ENCODE measurements at places on chromosomes 1 and 21.
A peak's percentile ranks its signal among the peaks of the same experiment; 100 is the strongest.

DNA sequence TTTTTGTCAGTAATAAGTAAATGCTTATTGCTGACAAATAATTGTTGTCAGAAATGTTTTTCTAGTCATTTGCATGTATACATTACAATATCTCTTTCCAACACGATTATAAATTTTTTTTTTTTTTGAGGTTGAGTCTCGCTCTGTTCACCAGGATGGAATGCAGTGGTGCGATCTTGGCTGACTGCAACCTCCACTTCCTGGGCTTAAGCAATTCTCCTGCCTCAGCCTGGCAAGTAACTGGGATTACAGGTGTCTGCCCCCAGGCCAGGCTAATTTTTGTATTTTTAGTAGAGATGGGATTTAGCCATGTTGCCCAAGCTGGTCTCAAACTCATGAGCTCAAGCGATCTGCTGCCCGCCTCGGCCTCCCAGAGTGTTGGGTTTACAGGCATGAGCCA is 72.0 kb upstream of the ATF3 start:
- no peak for DNase-seq

DNA sequence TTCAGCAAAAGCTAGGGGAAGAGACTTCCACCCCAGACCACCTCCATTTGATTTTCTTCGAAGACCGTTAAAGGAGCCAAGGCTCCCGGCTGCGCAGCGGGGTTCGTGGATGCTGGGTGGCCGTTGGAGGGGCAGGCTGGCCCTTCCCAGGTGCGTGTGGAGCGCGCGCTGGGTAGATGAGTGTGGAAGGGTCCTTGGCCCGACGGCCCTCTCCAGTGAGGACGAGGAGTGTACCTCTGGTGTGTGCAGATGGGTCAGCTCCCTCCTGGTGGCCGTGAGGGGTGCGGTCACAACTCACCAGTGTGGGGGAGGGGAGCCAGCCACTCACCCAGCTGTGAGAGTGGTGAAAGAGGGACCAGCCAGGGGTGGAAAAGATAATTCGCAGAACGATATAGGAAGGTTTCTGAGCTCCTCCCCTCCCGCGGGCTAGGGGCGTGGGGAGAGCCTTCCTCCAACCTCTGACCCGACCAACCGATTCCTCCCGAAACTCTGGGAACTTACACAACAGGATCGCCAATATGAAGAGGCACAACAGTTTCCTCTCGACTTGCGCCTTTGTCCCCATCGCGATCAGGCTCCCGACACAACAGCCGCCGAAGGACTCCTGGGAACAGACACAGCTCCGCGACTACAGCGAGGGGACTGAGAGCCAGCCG is at the start of gene F11R:
F11R (minus strand) TSS at position 644 of the 656 bp plus-strand sequence; CDS start at position 565, 79 bp downstream.
- peak; percentile 79 for DNase-seq

DNA sequence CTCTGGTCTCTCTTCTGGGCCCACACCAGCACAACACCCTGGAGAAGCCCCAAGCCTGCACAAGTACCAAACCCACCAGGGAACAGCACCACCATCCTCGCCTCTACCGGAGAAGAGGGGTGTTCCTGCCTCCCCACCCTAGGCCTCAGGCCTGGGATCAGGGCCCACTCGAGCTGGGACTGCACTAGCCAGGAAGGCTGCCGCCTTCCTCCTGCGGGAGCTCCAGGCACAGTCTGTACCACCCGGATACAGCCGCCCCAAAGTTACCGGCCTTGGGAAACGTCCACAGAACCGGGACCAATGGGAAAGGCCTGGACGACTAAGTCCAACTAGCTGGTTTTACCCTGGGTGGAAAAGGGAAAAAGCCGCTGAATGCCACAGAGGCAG is 3.4 kb downstream of the TAL1 start:
- peak; percentile 73 for DNase-seq

- DNase-seq: no peak
Measured at GRCh38 chr1:206850401-206850800, 15.0 kb upstream of the IL20 start.

GRCh38 chr1:2875707-2876561 is 74.4 kb upstream of the TTC34 start:
- DNase-seq: no peak

DNA sequence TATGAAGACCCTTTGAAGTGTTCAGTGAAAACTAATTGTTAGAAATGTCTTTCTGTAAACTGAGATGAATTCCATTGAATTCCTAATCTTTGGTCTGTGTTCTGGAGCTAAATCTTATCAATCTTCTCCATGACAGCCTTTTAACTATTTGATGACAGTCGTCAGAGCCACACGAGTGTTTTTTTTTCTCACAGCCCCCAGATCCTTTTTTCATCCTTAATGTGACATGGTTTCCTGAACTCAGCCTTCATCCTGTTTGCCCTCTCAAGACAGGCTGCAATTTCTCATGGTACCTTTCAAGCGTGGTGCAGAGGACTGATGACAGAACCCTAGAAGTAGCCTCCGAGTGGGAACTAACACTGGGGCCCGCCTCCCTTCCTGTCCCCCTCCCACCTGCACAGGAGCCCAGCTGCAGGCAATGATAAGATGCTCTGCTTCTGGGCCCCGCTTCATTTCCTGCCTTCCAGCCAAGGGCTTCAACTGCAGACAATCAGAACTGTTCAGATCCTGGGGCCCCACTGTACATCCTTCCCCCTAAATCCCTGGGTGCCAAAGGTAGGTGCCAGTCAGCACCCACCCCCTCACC is 114.6 kb upstream of the VAV3 start:
- no peak for DNase-seq

- no peak for DNase-seq
Measured at GRCh38 chr1:22892789-22893188, 79.9 kb downstream of the LACTBL1 start.

- DNase-seq: no peak
Measured at GRCh38 chr1:57839067-57839466, 415.2 kb upstream of the DAB1 start.

DNA sequence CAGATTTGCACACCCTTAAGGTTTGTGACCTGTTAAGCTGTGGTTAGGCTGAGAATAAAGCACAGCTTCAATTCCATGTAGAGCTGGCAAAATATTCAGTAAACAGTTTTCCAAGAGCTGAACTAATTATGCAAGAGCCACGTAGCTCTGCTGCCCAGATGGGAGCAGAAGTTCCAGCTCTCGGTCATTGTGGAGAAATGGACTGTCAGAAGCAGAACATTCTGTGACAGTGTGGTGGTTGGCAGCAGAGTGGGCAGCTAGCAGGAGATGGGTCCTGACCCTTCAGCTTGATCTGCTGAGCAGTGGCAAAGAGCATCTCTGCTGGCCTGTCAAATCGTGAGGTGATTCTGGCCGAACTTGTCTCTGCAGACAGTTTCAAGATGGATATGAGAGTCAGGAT is 23.2 kb downstream of the RHOU start:
- DNase-seq: no peak

DNA sequence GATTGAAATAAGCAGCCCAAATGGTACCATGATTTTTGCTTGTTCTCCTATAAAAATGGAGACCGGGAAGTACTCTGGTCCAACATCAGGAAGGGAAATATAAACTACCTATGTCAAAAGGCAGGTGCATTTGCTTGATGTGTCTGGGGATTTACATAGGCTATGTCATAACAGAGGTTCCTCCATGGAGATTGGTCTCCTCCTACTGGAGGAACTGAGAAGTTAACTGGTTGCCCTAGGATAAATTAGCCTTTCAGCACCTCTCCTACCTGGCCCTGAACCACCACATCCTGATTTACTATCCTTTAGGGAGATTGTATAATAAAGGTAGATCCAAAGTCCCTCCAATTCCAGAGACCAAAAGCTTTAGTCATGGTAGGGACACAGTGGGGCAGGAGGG is 1109.3 kb upstream of the B3GALT2 start:
- peak; percentile 14 for DNase-seq

- DNase-seq: no peak
Measured at GRCh38 chr1:38628241-38628640, 231.3 kb downstream of the RRAGC start.

- no peak for DNase-seq
Measured at GRCh38 chr1:99674115-99675064, 28.5 kb downstream of the PALMD start.

DNA sequence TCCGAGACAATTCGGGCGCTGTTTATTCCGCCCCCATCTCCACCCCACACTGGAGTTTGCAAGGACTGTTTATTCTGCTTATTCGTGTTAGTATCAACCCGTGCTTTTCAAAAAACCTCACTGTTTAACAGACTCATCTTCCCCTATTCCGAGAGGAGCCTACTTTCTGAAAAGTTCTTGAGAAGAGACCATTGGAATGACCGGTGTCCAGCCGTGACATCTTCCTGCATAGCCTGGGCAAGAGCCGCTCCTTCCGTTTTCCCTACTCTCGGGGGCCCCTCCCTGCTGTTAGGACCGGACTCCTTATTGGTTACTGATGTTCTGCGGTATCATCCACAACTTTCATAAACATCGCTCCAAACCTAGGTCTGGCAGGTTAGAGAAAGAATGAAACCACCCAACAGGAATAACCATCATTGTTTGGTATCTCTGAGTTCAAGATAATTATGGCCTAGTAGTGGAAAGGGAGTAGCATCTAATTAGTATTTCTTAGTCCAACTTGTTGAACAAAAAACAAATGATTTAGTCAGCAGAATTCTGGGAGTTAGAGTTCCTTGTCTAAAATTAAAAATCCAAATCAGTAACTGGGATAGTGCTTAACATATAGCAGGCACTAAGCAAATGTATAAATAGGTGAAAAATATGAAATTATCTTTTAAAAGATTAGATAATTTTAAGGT is 837 bp downstream of the STXBP3 start:
- DNase-seq: peak; percentile 91

GRCh38 chr1:88455621-88456256 is 228.3 kb upstream of the PKN2 start:
- no peak for DNase-seq

DNA sequence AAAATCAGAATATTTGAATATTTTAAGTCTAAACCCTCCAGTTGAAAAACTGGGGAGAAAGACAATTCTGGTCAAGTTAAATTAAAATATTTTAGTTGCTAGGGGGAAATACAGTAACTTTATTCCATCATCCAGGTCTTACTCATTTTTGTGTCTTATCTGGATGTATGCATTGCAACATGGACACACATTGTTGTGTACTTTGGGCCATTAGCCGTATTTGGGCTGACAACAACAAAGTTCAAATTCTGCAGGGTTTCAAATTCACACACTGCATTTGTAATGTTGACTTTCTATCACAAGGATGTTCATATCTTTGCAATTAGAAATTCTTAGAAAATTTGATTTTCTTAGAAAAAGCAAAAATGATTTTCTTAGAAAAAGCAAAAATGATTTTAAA is 249.3 kb downstream of the BACH1 start:
- DNase-seq: no peak

DNA sequence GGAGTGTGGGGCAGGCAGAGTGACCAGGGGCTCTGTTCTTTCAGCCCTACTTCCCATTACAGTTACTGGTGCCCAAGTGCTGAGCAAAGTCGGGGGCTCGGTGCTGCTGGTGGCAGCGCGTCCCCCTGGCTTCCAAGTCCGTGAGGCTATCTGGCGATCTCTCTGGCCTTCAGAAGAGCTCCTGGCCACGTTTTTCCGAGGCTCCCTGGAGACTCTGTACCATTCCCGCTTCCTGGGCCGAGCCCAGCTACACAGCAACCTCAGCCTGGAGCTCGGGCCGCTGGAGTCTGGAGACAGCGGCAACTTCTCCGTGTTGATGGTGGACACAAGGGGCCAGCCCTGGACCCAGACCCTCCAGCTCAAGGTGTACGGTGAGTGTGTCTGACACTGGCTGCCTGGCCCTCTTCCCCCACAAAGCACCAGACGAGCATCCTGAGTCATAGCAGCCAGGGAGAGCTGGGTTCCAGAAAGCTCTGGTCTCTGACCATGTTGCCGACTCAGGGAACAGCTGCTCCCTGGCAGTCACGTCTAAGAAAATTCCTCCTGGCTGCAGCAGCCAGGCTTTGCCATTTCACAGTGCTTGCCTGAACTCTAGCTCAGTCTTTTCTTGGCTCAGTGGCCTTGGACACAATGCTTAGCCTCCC is 3.3 kb downstream of the SLAMF8 start:
- DNase-seq: no peak

Measured in hematopoietic multipotent progenitor cell treated with erythropoietin and hydrocortisone succinate and interleukin-3 and kit ligand, for 17 days (in vitro differentiated cells).